ENCODE measurements at places on chromosomes 13 and 19.

DNA sequence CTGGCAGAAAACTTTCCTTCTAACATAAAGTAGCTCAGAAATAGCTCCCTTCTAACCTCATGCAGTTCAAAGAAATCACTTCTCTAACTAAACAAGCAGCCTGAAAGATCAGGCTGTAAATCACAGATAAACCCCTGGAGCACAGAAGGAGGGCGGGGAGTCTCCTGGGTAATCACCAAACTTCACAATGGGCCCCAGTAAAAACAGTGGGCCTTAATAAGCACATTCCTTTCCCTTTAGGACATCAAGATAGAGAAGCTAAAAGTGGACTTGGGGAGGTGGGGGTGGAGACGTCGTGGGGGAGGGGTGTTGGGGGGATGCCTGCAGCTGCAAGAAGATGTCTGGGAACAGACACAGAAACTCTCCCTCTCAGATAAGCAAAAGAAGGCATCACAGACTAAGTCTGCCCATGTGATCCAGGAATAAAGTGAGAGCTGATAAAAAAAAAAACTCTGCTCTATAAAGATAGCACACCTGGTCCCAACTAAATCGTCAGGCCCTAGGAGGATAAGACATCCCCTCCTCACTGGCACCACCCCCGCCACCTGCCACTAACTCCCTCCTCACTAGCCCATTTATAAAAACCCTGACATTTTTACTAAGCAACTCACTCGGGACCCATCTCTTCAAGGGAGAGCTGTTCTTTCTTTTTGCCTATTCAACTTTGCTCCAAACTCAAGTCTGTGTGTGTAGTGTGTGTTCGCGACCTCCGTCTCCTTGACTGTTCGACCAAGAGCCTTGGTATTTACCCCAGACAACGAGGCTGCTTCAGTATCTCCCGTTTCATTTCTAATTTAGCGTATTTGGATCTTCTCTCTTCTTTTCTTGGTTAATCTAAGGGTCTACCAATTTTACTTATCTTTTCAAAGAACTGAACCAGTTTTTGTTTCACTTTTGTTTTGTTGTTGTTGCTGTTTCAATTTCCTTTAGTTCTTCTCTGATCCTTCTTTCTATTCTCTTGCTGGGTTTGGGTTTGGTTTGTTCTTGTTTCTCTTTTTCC, 31.7 kb downstream of the DNAJC15 start:
- DNase-seq = no peak

DNA sequence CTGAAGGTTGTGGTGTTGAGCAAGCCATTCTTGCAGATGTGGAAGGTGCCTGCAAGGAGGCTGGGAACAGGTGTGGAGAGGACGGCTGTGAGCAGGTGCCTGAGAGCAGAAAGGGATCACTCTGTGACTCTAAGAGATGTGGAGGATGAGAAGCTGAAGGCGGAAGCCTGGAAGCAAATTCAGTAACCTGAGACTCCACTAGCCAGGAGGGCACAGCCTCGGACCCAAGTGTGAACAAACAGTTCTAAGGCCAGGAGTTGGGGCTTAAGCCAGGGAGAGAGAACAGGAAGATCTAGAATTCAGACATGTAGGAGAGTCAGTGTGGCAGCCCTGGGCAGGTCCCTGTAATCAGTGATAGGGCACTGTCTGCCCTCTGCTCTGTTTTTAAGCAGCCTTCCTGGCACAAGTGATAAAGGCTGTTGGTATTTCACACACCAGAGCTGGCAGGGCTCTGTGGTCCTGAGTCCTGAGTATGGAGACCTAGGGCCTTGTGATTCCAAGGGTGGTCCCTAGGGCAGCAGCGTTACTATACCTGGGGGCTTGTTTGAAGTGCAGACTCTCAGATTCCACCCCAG, 131.3 kb downstream of the SLC7A1 start:
- no peak for DNase-seq

GRCh38 chr13:42946927-42947326, 45.1 kb downstream of the EPSTI1 start:
- no peak for DNase-seq

DNA sequence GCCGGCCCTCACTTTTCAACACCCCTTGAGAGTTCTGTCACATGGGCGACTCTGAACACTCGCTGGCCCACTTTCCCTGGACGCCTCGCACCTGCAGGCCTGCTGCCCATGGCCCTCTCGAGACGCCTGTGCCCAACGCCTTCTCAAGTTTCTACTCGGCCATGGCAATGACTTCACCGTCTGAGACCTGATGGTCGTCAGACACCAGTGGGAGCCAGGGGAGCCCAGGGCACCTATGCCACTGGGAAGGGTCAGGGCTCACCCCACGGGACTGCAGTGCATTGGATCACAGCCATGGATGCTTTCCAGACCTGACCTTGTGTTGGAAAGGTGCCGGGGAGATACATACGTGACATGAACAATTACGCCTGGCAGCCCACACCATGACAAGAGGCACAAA, 60.1 kb downstream of the KLF2 start:
- DNase-seq = no peak

DNA sequence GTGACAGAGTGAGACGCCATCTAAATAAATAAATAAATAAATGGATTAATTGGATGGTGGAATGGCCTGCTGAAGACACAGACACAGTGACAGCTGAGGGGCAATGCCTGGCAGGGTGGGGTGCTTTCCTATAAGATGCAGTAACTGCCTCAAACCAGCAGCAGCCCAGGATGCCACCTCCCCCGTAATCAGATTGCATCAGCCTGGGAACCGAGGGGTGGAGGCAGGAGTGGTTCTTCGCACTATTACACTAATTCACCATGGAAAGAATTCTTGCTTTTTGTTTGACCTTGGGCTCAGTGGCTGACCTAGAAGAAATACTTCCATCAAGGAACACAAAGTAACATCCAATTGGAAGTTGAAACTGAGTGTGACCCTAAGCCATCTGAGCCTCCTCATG, 31.6 kb upstream of the USP12 start:
- DNase-seq = no peak

DNA sequence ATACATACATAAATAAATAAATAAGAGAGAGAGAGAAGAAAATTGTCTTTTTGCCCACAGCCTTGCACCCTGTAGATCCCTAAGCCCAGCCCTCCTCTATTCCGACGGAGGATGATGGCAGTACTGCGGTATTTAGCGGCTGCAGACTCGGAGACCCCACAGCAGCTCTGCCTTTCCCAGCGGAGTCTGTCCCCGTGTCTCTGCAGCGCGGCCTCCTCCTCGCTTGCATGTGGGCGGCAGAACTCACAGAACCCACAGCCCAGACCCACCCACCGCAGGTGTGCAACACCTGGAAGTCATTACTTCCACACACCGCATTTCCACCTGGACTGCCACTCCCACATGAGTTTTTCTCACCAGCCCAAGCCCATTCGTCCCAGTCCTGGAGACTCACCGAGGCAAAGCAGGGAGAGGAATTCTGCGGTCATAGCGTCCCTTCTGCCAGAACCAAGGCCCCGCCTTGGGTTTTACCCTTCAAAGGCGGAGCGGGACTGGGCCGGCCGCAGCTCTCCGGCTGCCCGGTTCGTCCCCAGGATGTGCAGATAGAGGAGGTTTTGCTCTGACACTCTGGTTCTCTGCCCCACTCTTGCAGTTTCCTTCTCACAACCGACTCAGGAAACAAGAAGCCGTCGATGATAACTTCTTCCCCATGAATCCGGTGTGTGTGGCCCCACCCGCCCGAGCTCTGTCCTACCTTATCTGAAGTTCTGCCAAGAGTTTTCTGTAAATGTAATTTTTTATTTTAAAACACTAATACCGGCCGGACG, at the start of gene VSTM1:
Gene VSTM1 (minus strand): TSS at position 548 of the 767 bp plus-strand sequence. CDS start 120 bp downstream, at position 428.
- no peak for DNase-seq

All from NCI-H2081 treated with DMSO at 0.1 percent for 48 hours (cell line).